Brain pericyte (primary cell): ENCODE measurements at places on chromosomes 4 and X.

GRCh38 chrX:56233682-56234081 is 1.5 kb downstream of the KLF8 start:
- no peak for DNase-seq

DNA sequence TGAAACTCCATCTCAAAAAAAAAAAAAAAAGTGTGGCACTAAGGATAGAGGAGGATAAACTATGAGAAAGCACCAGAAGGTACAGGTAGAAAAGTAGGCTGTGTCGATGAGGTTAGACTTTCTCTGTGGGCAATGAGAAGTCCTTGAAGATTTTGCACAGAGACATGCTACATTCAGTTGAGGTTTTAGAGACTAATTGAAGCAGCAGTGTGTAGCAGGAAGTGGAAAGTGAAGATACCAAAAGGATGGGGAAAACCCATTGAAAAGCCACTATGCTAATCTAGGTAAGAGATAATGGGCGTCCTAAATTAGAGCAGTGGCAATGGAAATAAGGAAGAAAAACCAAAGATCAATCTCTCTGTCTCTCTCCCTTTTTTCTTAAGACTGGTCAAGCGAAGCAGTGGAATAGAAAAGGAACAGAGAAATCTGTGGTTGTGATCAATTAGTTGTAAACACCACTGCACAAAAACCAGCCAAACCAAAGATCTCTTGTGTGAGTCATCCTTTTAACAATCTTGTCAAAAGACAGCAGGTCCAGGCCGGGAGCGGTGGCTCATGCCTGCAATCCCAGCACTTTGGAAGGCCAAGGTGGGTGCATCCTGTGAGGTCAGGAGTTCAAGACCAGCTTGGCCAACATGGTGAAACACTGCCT is 3.5 kb downstream of the SPINK2 start:
- DNase-seq, result no peak

DNA sequence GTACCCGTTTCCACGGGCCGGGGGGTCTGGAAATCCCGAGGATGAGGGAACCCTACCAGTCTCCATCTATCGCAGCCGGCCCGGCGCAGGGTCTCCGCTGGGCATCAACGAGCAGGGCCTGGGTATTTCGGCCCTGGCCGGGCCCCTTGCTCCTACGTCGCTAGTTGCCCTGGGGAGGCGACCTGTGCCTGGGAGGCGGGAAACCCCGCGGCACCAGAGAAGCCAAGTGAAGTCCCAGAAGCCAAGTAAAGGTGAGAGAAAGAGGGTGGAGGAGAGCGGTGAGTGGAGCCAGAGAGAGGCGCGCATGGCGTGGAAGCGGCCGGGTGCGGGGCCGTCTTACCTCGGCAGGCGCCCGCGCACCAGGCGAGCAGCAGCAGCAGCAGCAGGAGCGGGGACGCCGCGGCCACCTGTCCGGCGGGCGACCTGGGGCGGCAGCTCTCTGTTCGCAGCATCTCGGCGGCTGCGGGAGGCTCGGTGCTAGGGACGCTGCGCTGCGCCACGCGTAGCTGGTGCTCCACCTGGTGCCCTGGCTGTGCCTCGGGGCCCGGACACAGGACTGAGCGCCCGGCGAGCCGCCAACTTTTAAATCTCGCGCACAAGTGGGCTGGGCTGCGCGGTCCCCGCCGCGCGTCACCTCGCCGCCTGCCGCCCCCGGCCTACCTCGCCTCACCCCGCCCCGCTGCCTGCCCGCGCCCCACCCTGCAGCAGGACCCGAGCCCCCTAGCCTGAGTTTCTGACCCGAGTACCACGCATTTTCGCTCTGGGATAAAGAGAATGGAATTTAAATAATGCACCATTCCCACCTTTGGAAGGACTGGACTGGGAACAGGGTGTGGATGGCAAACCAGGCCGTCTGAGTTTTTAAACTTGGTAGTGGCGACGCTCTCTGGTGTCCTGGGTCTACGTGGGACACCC is at the start of gene NMU:
NMU (minus strand) TSS at position 558 of the 915 bp plus-strand sequence; CDS start at position 452, 106 bp downstream.
- DNase-seq, result no peak

DNA sequence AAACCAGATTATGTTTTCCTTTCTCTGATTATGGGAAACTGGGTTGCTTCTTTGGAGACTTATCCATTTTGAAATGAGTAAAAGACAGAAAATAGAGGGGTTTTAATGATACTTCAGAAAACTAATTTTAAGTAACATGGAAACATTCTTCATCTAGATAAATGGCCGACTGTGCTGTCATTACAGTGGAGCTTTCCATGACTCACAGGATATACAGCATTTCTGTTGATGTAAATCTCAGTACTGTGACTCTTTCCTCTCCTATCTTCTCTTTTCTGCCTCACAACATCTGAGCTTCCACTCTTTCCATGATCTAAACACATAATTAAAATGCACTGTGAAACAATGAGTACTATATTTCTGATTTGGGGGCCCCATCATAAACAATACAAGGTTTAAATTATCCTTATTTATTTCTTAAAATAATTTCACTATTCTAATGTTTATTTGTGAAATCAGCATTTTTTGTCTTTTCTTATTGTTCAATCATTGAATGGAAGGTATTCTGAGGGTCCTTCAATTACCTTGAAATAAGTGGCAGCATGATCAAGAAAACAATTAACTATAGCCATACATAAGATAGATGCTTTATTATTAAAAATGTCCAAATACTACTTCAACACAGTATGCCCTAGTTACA is 19.3 kb downstream of the SEC24D start:
- DNase-seq, result no peak

GRCh38 chr4:176339936-176340761 is 20.4 kb downstream of the SPCS3 start:
- no peak for DNase-seq

- no peak for DNase-seq
Observed at GRCh38 chrX:119895843-119896326, at the start of gene AKAP14. Gene AKAP14, plus strand, starts transcription at chrX:119895893. Its CDS starts 7,331 bp downstream, at chrX:119903224.

GRCh38 chr4:67684839-67685531 is 16.0 kb downstream of the UBA6 start:
- no peak for DNase-seq

DNA sequence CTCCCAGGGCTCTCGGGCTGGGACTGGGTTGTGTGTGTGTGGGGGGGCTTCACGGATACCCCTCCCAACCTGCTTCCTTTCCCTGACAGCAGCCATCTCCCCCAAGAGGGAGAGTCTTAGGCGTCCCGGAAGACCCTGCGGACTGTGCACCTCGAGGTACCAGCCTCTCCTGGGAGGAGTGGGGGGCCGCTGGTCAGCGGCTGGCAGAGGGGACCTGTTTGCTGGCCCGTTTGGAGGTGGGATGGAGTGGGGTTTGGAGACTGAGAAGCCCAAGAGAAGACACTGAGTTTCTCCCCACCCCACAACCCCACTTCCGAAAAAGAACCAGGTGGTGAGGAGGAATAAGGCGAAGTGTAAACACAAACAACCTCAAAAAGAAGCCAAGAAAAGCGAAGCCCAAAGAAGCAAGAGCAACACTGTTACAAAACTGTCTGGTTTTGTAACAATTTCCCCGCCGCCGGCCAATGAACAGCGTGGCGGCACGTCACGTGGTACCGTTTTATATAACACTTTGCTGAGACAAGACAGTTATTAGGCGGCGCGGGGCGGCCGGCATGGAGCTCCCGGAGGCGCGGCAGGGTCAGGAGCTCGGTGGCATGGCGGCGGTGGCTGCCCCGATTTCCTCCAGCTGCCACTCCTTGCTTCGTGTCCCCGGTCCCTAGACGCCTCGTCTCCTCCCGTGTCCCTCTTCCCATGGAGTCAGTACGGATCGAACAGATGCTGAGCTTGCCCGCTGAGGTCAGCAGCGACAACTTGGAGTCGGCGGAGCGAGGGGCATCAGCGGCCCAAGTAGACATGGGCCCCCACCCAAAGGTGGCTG is at the start of gene LONRF3:
LONRF3 (plus strand) TSS at position 531 of the 820 bp plus-strand sequence; CDS start at position 694, 163 bp downstream.
- DNase-seq, result no peak

GRCh38 chrX:10107483-10107882 is 49.3 kb upstream of the CLCN4 start:
- no peak for DNase-seq

DNA sequence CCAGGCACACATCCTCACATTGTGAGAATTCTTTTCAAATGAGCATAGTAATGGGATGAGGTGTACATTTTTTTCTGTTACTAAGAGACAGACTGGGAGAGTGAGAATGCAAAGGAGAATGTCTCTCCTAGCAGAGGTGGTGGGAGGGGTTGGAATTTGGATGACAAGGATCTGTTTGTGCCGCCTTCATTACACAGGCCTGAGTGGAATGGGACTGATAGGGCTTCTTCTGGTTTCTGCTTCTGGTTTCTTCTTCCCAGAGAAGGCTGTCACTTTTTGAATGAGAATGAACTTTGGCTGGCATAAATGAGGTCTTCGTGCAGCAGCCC is 55.4 kb downstream of the C4orf51 start:
- no peak for DNase-seq

- DNase-seq, result no peak
Observed at GRCh38 chr4:7960790-7961655, 21.4 kb upstream of the AFAP1 start.

DNA sequence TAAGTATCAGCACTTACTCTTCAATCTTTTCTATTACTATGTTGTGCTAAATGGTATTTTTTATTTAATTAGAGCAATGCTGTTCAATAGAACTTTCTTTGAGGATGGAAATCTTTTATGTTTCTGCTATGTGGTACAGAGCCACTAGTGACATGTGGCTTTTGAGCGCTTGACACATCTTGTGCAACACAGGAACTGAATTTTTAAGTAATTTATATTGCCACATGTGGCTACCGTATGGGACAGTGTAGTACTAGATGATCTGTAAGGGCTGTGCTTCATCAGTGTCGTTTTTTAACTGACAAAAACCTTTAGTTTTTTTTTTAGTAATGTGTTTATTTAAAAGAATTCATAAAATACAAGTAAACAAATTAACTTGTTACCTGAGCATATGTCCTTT is 22.4 kb downstream of the HPRT1 start:
- DNase-seq, result no peak

DNA sequence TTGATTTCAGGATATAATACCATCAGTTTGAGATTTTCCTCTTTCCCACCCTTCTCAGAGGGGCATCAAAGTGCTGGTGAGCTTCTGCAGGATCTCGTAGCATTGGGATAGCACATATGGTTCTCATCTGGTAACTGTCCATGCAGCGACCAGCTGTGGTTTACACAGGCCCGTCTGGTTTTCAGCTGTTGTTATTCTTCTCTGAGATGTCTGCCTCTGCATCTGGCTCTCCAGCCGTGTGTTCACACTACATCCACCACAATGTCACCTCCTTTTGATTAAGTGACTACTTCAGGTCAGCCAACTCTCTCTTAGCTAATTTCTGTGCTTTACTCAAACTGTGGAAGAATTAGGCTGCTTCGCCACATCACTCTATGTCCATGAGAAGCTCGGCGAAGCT is 676.7 kb upstream of the TENM3 start:
- DNase-seq, result peak; percentile 46

DNA sequence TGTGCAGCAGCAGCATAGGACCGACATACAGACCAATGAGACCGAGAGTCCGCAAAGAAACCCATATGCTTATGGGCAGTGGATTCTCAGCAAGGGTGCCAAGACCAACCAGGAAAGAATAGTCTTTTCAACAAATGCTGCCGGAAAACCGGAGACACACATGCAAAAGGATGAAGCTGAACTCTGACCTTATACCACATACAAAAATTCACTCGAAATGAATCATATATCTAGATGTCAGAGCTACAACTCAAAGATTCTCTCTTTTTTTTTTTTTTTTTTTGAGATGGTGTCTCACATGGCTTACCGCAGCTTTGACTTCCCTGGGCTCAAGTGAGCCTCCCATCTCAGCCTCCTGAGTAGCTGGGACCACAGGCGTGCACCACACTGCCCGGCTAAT is 16.0 kb upstream of the MXD4 start:
- DNase-seq, result no peak

- no peak for DNase-seq
Observed at GRCh38 chr4:83490876-83491450, 6.1 kb upstream of the ABRAXAS1 start.
